Subcutaneous adipose tissue (tissue), 4 donors: ENCODE measurements at places on chromosomes 3 and 15. TPM values are rescaled to one million over a fixed set of nuclear protein-coding genes. Genes with fewer than 3 reads are reported as not detected.

SLC28A1 gene
- total RNA-seq, result not detected

OSTN gene
- not detected for total RNA-seq

SUMF1 gene
- 91.4 TPM for total RNA-seq

PML gene
- 45.2 TPM for total RNA-seq

ELP6 gene
- total RNA-seq, result 52.2 TPM

SLC6A1 gene
- total RNA-seq, result 2.3 TPM

CCDC9B gene
- total RNA-seq, result 2.4 TPM

PFKFB4 gene
- 8.8 TPM for total RNA-seq

KCNAB1 gene
- 14.2 TPM for total RNA-seq

CSTA gene
- 27.1 TPM for total RNA-seq

CD200 gene
- 2.6 TPM for total RNA-seq

RLBP1 gene
- total RNA-seq, result not detected

NOX5 gene
- total RNA-seq, result 0.34 TPM

CD276 gene
- total RNA-seq, result 43.3 TPM

TPRG1 gene
- total RNA-seq, result 58.0 TPM

CPNE9 gene
- total RNA-seq, result not detected

GOLGA6D gene
- not detected for total RNA-seq

DBR1 gene
- 12.6 TPM for total RNA-seq

RARB gene
- total RNA-seq, result 0.34 TPM

SPSB4 gene
- 0.17 TPM for total RNA-seq

GCSAM gene
- total RNA-seq, result not detected

CHP1 gene
- 255 TPM for total RNA-seq

ABTB1 gene
- 44.0 TPM for total RNA-seq

PLSCR5 gene
- total RNA-seq, result not detected

NR2F2 gene
- 20.5 TPM for total RNA-seq

HTR3E gene
- not detected for total RNA-seq

IFRD2 gene
- total RNA-seq, result 52.2 TPM

IL12A gene
- total RNA-seq, result not detected

AGTR1 gene
- 135 TPM for total RNA-seq

RHCG gene
- 1.9 TPM for total RNA-seq

RBM6 gene
- total RNA-seq, result 150 TPM

GOLGA8M gene
- 18.3 TPM for total RNA-seq

ZDHHC19 gene
- total RNA-seq, result not detected

C2CD4A gene
- total RNA-seq, result not detected

TLNRD1 gene
- 11.7 TPM for total RNA-seq

TMEM212 gene
- not detected for total RNA-seq

LCTL gene
- total RNA-seq, result not detected

GJD2 gene
- not detected for total RNA-seq

CCR2 gene
- 1.8 TPM for total RNA-seq

ZNF148 gene
- total RNA-seq, result 38.2 TPM

TUSC7 gene
- not detected for total RNA-seq

RGMA gene
- total RNA-seq, result 5.4 TPM

REC114 gene
- total RNA-seq, result not detected

OXTR gene
- 0.19 TPM for total RNA-seq

PSTPIP1 gene
- 6.7 TPM for total RNA-seq

FAM43A gene
- 11.2 TPM for total RNA-seq

CEP97 gene
- 6.2 TPM for total RNA-seq

PIGZ gene
- 15.5 TPM for total RNA-seq

LIPH gene
- not detected for total RNA-seq

FAM227B gene
- 1.7 TPM for total RNA-seq

PATL2 gene
- total RNA-seq, result 0.65 TPM
